ENCODE measurements at places on chromosomes 5 and 9. TPM values are rescaled to one million over a fixed set of nuclear protein-coding genes. Genes with fewer than 3 reads are reported as not detected.

DNA sequence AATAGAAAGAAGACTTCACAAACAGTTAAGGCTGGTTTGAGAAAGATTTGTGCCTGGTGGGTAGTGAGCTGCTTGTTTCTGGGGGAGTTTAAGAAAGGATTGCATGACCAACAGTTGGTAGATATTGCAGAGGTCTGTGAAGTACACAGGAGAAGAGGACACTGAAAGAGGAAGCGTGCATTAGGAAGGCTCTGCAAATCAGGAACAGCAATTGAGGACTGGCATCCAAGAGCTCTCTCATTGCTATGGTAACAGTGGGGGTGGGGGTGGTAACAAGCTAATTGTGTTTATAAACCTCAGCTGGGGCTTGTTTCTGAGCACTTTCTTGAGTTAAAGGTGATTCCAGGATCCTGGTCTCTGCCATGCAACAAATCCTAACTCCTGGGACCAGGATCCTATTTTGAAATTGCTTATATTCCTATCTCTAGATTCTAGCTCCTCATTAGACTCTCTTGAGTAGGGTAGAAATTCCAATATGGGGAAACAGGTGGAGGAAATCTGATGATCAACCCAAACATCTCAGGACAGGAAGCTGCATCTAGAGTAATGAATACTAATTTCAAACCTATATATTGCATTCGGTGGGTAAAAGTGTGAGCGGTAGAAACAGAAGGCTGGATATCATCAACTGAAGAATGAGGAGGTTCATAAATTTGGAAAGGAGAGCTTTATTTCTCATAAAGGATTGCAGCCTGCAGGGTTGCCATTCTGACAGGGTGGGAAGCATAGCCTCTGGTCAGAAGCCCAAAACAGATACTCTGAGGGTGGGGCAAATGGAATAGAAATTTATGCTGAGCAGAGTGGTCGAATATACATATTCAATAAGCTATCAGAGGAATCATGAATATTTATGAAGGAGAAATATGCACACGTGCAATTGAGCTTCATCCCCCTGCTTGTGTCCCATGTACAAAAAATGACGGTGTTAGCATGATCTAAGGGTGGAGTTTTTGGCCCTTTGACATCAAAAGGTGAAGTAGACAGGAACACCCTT, 79.4 kb downstream of the PTTG1 start:
- 0 out of 2 replicates have a peak, but pooled peaks cover 9% of the 10 kb centered on the region for H3K27me3 ChIP-seq
- DNase-seq, result no peak
- no peaks in the 10 kb centered on the region for H3K36me3 ChIP-seq
- no peak overlapping the region for H3K27ac ChIP-seq

DNA sequence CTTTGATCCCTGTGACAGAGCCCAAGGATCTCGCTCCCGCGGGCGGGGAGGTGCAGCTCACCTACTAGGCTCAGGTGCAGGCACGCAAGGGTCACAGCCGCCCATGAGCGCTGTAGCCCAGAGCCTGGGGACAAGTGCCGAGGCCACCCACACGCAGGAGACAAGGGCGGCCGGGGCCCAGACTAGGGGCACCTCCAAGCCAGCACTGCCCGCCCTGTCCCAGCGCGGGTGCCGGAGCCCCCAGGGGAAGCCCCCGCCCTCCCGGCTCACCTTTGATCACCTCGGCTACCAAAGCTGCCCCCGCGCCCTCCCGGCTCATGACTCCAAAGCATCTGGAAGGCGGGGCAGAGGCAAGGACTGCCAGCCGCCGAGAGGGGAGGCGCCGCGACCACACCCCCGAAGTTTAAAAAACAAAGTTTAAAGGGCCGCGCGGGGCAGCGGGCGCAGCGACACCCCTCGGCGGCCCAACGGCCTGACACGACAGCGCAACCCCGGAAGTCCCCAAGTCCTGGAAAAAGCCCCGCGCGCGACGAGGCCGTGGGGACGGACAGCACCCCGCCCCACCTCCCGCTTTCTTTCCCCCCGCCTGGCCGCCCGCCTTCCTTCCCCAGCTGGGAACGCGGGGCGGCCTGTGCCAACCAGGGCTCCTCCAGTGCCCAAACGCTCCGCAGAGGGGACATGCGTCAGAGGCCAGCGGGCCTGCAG, 53.0 kb downstream of the CDC14B start:
- peak overlapping the region; percentile 61 for H3K27ac ChIP-seq
- H3K4me3 ChIP-seq, result peak overlapping the region; percentile 65
- DNase-seq, result peak; percentile 88
- H3K4me1 ChIP-seq, result peaks cover 27% of the 10 kb centered on the region

DNA sequence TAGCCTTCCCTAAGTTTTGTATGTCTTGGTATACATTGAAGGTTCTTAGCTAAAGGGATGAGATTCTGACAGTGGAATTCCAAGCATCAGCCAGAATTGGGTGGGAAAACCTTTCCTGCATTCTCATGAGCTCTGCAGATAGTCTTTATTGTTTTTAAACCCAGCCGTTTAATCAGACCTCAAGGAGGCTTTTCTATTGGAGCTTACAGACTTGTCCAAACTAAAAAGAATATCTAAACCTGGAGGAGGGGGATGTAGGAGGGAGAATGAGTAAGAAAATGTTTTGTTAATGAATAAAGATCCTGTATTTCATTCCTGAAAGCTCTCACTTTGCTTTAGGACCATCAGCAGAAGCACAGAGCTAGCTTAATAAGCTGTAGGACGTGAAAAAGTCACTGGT, 41.7 kb downstream of the EBF1 start:
- no peak overlapping the region for H3K27ac ChIP-seq
- H3K4me3 ChIP-seq, result no peak overlapping the region
- H3K4me1 ChIP-seq, result no peaks in the 10 kb centered on the region
- no peak for DNase-seq
- H3K27me3 ChIP-seq, result peaks cover 68% of the 10 kb centered on the region
- no peaks in the 10 kb centered on the region for H3K36me3 ChIP-seq

GRCh38 chr5:179227229-179227579, 118.1 kb downstream of the ADAMTS2 start:
- H3K27me3 ChIP-seq, result no peaks in the 10 kb centered on the region
- no peaks in the 10 kb centered on the region for H3K4me1 ChIP-seq
- no peak overlapping the region for H3K27ac ChIP-seq
- H3K36me3 ChIP-seq, result no peaks in the 10 kb centered on the region
- H3K4me3 ChIP-seq, result no peak overlapping the region

DNA sequence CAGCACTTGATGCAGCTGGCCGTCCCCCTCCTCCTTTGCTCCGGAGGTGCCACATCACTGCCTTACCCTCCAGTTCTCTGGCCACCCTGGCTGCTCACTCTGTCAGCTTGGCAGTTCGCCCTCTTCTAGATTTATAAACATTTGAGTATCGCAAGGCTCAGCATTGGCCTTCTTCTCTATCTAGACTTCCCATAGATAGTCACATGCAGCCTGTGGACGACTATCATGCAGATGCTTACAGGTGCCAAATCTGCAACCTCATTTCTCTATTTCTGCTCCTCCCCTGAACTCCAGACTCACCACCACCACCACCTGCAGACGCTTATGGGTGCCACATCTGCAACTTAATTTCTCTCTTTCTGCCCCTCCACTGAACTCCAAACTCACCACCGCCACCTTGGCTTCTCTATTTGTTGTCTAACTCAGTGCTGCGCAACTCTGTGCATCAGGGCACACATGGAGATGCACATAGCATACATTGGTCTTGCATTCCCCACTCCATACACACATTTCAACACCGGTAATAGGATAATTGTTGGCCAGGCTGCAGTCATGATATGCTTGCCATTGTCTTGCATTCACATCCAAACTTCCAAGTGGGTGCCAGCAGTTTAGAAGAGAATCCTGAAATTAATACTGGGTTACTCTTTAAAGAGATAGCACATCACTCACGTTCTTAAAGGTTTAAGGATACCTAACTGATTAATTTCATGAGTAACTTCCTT, 1.9 kb upstream of the DAP start:
- no peak overlapping the region for H3K27ac ChIP-seq
- H3K27me3 ChIP-seq, result no peaks in the 10 kb centered on the region
- H3K4me1 ChIP-seq, result peaks cover 17% of the 10 kb centered on the region
- no peak overlapping the region for H3K4me3 ChIP-seq
- DNase-seq, result no peak
- H3K36me3 ChIP-seq, result no peaks in the 10 kb centered on the region

DNA sequence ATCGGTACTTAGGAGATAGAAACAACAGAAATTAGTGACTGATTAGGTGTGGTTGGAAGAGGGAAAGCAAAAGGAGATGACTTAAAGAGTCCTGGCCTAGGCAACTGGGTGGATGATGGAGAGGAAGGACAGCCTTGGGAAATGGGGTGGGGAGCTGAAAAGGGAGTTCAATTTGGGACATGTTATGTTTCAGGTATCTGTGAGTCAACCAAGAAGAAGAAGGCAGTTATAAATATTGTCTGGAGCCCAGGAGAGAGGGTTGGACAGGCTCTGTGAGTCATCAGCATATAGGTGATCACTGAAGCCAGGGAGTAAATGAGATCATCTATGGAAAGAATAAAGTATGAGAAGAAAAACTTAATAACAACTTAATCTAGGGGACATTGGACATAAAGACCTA, 357.7 kb downstream of the NPR3 start:
- H3K27me3 ChIP-seq, result no peaks in the 10 kb centered on the region
- no peak overlapping the region for H3K27ac ChIP-seq
- H3K4me1 ChIP-seq, result no peaks in the 10 kb centered on the region
- no peaks in the 10 kb centered on the region for H3K36me3 ChIP-seq
- no peak for DNase-seq

GRCh38 chr5:15719784-15720183, 219.8 kb downstream of the FBXL7 start:
- no peaks in the 10 kb centered on the region for H3K36me3 ChIP-seq
- H3K4me1 ChIP-seq, result no peaks in the 10 kb centered on the region
- no peak for DNase-seq
- no peaks in the 10 kb centered on the region for H3K27me3 ChIP-seq
- no peak overlapping the region for H3K27ac ChIP-seq

The TAF1L gene
- not detected for total RNA-seq

The TMEM174 gene
- total RNA-seq, result not detected

The SLCO4C1 gene
- 0.12 TPM for total RNA-seq

The MED7 gene
- 9.1 TPM for total RNA-seq

The PDGFRB gene
- 0.34 TPM for total RNA-seq
